ENCODE measurements at places on chromosomes 3 and 15.

- DNase-seq: no peak
Observed at GRCh38 chr3:190132371-190132770, 11.7 kb upstream of the P3H2 start.

- DNase-seq: no peak
Observed at GRCh38 chr3:42371776-42372175, 38.6 kb downstream of the LYZL4 start.

DNA sequence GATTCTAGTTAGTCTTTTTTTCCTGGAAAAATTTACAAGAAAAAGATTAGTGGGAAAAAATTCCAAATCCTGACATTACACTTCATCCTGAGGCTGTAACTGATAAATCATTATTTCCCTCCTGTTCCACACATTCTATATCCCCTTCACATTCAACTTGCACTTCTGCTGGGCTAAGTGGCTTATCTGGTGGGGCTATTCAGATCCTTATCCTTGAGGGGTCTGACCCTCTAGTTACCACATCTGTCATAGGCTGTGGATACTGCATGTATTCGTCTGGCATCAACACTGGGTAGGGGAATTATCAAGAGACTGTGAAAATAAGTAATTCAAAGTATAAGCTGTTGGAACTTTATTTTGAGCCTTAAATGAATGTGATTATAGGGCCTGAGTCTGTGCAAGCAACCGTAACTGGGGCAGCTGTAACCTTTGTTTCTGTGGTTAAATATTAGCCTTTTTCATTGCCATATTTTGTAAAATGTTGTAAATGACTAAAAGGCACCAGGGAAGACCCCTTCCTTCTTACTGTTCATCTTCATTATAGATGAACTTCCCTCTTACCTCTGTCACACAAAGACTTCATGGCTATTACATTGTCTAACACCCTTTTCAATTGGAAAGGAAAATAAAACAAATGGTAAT lies 28.0 kb upstream of the TEX9 start:
- peak; percentile 90 for DNase-seq

DNA sequence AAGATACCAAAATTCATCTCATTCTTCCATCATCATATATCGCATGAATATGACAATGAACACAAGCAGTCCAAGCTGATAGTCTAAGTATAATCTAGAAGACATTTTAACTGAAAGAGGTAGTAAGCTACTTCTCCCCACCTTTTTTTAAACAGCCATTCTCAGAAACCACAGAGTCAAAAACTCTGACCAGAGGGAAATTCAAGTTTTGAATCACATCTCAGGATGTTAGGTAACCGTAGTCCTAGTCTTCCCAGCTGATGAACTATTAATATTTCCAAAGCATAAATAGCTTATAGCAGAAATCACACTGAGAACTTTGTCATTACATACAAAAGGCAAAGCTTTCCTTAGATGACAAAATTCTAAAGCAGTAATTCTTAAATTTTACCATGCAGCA lies 25.8 kb downstream of the NPTN start:
- DNase-seq: no peak

- no peak for DNase-seq
Observed at GRCh38 chr3:166864473-166865467, 515.3 kb downstream of the ZBBX start.

DNA sequence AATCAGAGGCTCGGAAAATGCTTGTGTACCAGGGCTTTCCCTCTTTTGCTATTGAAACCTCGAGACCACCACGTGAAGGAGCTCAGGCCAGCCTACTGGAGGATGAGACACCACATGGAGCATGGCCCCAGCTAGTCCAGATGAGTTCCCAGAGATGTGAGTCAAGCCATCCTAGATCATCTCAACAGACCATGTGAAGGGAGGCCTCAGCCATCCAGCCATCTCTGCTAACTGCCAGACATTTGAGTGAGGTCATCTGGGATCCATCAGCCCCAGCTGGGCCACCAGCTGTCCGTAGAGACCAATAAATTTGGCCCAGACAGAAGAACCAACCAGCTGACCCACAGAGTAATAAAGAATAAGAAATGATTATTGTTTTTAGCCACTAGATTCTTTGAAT lies 62.8 kb upstream of the PROK2 start:
- peak; percentile 4 for DNase-seq

- DNase-seq: no peak
Observed at GRCh38 chr3:143266927-143267326, 147.4 kb downstream of the CHST2 start.

DNA sequence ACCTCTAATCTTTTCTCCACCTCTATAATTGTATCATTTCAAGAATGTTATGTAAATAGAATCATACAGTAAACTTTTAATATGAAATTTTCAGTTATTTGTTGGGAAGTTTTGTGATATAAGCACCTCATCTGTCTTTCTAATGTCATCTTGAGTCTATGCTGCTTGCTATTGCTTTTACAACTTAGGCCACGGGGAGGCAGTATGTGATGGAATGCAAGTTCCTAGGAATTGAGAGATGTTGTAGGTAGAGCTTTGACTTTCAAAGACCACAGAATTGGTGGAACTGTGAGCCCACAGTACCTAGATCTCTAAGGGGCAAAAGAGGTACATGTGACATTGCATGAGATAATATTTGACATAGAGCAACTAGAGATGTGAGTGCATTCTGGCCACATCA lies 328.3 kb downstream of the MFSD1 start:
- DNase-seq: no peak

- DNase-seq: peak; percentile 6
Observed at GRCh38 chr3:98573181-98573728, 20.2 kb downstream of the CPOX start.

DNA sequence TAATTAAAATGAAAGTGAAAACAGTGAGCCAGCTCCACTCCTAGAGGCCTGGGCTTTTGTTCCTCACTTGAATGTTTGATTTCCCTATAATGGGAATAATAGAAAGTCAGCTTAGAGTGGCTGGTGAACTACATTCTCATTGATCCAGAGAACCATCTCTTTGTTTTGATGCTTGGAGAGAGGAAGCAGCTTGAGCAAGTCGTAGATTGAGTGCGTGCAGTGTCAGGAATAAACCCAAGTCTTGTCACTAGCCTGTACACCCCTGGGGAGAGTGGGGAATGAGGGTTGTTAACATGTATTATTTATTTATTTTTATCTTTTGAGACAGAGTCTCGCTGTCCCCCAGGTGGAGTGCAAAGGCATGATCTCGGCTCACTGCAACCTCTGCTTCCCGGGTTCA lies 885 bp upstream of the LSG1 start:
- no peak for DNase-seq

- no peak for DNase-seq
Observed at GRCh38 chr3:127665165-127665564, 7.6 kb upstream of the ABTB1 start.
